ENCODE measurements at places on chromosomes 16 and 17.
A peak's percentile ranks its signal among the peaks of the same experiment; 100 is the strongest.

GRCh38 chr17:48542114-48542656, 2.7 kb downstream of the HOXB2 start:
- DNase-seq: no peak

GRCh38 chr16:71354156-71354555, 4.4 kb upstream of the CALB2 start:
- no peak for DNase-seq

DNA sequence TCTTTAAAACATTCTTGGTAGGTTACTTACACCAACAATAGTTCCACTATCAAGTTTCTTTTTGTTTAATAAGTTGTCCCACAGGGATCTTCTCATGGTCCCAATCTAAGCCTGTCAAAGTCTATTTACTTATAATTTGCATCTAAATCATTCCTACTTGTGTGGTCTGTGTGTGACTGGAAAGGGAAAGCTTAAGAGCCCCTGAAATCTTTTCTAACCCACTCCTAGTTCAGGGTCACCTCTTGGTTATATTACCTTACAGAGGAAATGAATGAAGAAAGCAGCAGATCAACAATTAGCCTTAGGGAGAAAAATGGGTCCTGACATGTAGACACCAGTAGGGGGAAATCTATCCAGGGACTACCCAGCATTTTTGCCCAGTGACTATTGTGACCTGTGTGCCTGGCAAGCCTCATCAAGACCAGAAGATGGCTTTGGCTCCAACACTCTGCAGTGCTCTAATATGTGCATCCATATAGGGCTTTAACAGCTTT, 110.4 kb upstream of the HAS3 start:
- DNase-seq: peak; percentile 84

GRCh38 chr17:43140396-43141332, 15.5 kb upstream of the BRCA1 start:
- DNase-seq: no peak

GRCh38 chr17:43581130-43581529, 35.0 kb upstream of the ETV4 start:
- no peak for DNase-seq

DNA sequence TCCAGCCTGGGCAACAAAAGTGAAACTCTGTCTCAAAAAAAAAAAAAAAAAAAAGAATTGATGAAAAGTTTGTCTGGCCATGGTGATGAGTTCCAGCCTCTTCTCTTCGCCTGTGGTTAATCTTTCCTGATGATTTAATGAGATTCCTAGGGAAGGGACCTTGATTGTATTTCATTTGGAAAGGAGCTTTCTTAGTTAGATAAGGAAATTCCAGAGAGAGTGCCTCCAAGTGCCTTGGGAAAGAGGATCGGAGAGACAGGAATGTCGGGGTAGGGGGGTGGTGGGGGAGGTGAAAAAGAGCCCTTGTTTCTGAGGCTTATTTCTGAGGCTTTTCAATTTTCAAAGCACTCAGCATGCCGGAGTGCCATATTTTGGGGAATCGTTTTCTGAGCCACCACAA, 93.2 kb upstream of the SIAH1 start:
- DNase-seq: no peak

DNA sequence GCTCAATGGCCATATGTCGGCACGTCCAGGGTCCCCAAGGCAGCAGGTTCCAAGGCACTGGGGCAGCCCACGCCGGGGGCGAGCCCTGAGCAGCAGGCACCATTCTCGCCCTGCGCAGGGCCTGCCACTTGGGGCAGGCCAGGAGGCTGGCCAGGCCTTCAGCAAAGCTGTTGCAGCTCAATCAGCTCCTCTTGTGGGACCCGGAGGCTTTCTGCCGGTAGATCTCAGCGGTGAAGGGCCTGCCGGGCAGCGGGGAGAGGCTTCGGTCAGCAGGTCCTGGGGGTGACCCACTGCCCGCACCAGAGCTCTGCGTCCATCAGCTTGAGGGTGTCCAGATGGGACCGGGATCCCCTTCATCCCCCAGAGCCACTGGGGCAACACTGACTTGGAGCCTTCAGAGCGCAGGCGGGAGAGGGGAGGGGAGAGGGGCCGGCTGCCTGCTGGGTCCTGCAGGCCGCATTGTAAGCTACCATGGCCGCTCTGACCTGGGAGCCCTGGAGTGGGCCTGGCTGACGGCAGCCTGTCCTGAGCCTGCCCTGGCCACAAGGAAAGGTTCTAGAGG, 9.5 kb upstream of the RASD1 start:
- DNase-seq: no peak

DNA sequence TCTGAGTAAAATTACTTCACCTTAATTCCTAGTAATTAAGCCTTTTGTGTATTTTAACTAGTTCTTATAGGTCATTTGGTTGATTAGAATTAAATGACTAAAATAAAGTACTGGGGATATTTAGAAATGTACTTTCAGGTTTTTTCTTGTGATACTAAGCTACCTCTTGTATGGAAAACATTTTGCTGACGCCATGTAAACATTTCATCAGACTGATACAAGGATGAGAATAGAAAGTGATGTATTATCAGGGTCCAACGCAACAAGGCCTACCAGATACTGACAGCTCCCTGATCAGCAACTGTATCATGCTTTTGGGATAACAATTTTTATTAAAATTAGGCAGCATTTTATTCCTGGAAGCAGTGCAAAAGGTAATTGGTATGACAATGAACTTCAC, 1.7 kb downstream of the SMARCE1 start:
- DNase-seq: no peak

DNA sequence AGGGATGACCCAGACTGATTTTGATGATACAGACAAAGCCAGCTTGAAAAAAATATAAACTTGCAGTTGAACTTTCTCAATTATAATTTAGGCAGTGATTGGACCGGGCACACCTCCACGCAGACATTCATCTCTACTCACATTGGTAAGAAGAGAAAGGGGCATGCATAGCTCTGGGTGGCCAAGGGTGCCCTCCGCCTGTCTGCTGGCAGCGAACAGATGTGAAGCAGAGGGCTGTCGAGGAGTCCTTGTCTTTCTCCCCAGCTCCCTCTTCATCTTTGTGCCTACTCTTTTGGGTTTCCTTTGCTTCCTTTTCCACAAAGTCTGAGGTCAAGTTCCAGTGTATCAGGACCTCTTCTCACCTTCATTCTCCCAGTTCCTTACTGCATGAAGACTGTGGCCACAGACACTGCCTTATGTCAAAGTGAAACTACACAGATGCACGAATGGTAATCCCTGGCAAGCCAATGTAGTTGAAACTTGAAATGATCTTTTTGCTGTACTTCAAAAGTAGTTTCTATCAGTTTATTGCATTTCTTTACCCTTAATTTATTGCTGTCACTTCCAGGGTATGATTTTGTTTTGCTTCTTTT, 343.7 kb upstream of the SOX9 start:
- DNase-seq: no peak

- DNase-seq: no peak
Observed at GRCh38 chr16:3074860-3075522, 9.6 kb downstream of the IL32 start.

DNA sequence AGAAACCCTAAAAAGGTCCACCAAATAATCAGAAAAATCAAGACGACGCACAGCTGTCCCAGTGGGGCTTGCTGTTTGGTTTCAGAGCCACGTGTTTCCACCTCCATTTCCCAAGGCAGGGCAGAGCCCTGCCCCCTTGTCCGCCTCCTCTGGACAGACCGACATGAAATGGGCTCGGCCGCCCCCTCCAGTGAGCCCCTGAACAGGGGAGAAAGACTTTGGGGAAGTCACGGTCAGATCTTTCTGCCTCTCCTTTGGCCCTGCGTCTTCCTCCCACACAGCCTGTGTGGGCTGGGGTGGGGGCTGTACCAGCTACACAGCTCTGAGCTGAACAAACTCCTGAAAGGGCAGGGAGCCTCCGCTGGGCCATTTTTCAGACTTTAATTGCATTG, 230.7 kb downstream of the ENGASE start:
- no peak for DNase-seq

GRCh38 chr17:71978435-71978834, 142.4 kb upstream of the SOX9 start:
- DNase-seq: no peak

GRCh38 chr16:85573696-85574641, 39.2 kb upstream of the GSE1 start:
- no peak for DNase-seq

- no peak for DNase-seq
Observed at GRCh38 chr17:13931800-13932460, 137.4 kb upstream of the COX10 start.
